NCI-H460 (cell line): ENCODE measurements at places on chromosomes 2 and 18.

DNA sequence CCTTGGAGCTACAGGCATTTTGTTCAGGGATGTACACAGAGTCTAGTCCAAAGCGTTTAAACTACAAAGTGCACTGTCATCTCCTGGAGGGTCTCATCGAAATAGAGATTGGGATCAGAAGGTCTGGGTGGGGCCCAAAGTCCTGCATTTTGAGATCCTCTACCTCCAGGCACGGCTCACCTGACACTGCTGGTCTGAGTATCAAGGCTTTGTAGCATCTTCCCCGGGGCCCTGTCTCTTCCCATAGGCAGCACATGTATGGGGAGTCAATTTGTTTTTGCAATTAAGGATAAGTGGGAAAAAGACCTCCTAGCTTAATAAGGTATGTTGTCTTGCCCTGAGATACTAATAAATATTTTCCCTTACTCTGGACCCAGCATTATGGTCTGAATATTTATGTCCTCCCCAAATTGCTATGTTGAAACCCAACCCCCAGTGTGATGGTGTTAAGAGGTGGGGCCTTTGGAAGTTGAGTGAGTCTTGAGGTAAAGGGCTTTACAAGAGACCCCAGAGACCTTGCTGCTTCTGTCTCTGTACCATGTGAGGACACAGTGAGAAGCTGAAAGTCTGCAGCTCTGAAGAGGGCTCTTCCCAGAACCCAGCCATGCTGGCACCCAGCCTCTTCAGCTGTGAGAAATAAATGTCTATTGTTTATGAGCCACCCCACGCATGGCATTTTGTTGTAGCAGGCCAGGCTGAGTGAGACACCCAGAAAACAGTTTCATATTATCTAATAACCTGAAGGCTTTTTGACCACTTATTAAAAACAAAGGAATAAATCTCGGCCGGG lies 258.7 kb upstream of the HS6ST1 start:
- DNase-seq = no peak

GRCh38 chr2:26184121-26184520 lies 11.2 kb downstream of the GAREM2 start:
- DNase-seq = no peak

- DNase-seq = no peak
These were observed 27.4 kb downstream of the RMP24 start for GRCh38 chr18:35999925-36000324.

DNA sequence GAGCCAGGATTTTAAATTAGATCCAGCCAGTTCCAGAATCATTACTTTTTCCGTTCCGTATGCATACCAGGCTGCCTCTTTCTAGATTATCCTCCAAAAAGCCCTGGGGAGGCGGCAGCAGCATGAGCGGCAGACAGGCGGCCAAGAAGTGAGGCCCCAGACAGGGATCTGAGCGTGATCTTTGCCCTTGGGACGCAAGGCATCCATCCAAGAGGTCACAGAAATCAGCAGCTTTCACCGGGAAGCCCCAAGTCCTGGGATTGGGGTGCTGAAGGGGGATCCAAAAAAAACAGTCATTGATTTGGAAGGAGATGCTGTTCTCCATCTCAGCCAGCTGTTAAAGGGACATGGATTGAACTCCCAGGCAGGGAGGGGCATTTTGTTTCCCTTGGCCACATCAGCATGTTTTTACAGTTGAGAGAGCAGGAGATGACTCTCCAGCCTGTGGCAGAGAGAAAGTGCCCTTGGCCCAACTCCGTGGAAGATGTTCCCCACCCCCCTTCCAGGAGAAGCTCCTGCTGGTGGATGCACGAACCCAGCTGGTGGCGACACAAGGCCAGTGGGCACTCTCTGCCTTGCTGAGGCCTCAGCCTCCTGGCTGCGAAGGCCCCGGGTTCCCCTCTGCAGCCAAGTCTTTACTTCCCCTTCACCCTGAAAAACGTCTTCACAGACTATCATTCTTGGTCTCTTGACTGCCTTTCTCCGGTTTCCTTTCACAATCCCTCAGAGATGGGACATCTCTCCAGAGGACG lies 265.6 kb downstream of the ANAPC1 start:
- DNase-seq = no peak

DNA sequence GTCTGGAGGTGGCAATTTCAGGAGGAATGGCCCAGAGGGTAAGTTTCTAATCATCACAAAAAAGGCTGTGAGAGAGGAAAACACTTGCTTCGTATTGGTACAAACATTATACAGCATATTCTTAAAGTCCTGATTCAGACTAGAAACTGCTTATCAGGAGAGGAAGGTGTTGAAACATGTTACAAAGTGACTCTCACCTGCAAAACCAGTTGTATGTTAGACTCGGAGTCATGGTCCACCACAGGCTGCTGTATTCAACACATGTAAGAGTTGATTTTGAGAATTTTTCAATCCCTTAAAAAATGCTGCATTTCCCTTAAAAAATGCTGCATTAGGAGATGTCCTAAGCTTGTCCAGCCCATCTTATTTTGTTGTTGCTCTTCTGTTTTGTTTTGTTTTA lies 61.5 kb downstream of the MBP start:
- DNase-seq = no peak

GRCh38 chr2:5392658-5393057 lies 299.5 kb upstream of the SOX11 start:
- no peak for DNase-seq

DNA sequence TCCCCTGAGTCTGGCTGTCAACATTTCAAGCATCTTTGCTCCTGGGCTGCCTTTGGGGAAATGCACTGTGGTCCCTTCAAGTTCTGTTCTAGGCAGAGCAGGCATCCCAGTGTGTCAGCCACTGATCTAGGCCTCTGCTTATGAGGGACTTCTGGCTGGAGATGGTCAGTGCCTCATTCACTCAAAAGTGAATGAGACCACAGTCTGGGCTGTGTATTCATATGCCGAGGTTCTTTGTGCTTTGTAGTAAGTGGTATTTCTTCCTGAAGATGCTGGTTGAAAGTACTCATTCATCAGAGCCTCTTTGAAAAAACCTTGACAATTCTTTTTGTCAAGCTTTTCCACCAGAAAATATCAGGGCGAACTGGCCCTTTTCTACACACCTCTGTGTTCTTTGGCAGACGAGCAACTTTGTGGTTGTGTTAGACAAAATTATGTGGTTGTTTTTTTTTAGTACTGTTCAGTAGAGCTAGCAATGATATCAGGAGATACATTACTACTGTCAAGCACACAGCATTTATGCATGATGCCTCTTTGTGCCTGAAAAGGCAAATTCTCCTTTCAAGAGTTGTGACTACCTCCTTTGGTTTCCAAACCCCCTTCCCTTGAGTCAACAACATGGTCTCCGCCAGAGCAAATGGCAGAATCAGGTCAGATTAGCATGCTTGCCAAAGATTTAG lies 510.9 kb upstream of the NRP2 start:
- no peak for DNase-seq

- no peak for DNase-seq
These were observed 36.2 kb upstream of the NT5C1B start for GRCh38 chr2:18625563-18625962.

- DNase-seq = no peak
These were observed 202.1 kb downstream of the CTIF start for GRCh38 chr18:48740851-48741485.

DNA sequence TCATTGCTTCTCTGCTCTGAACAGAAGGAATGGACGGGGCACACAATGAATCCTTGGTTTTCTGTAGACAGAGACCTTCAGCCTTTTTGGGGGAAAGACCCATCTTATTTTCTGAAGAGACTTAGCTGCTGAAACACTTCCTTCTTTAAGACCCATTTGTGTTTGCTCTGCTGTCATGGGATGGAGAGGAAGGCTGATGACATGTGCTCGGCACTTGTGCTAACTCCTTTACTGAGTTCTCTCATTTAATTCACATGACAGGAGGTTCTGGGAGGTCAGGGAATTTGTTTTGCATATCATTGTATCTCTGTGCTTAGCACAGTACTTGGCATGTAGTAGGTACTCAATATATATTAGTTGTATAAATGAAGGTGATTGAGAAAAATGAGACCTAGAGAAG lies 39.0 kb downstream of the OXER1 start:
- DNase-seq = no peak

DNA sequence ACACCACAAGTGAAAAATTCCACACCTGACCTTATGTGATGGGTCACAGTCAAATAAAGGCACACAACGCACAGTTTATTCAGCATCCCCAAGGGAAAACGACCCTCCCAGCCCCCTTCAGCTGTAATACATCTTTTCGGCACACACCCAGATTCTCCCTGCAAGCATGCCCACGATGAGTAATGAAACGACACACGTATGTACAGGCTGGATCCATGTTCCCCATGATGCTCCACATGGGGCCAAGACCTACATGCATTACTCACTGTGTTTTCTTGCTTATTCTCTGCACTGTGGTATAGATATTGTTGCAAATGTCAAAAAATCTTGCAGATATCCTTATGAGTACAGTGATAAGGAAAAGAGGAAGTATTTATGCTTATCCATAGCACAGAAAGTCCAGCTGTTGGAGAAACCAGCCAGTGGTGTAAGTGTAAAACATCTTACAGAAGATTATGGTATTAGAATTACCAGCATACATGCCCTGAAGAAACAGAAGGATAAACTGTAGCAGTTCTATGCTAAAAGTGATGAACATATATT lies 32.5 kb upstream of the SGPP2 start:
- DNase-seq = no peak

- DNase-seq = no peak
These were observed 5.4 kb upstream of the KCNJ13 start for GRCh38 chr2:232781765-232782164.

GRCh38 chr2:105836341-105836740 lies 91.6 kb downstream of the NCK2 start:
- DNase-seq = no peak

GRCh38 chr2:48356701-48357325 lies 173.1 kb upstream of the STON1 start:
- DNase-seq = no peak

DNA sequence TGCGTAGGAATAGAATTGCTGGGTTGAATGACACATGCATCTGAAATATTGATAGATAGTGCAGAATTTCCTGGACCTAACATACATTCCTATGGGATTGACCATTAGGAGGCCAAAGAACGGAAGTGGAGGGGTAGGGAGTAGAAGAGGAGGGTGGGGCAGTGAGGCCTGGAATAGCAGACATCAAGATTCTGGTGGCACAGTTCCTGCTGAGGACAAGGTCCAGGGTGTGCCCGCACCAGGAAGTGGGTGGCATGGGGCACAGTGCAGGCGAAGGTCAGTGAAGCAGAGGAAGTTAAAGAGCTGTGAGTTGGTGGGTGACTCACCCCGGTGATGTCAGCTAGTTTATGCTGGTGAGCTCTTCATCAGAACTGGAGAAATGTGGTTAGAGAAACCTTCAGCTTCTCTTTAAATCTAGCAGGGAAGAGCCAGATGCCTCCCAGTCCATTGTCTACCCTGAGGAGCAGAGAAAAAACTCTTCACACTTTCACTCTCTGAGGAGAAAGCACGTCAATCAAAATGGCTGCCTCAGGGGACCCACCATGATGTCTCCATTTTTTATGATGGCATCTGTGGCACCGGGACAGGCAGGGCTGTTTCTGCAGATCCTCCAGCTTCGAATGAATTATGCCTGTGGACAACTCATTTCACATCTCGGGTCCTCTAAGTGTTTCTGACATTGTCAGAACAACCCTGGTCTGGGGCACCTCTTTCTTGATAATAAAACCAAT lies 55.9 kb upstream of the CTLA4 start:
- peak; percentile 98 for DNase-seq

GRCh38 chr2:53949457-53949856 lies 21.3 kb downstream of the PSME4 start:
- no peak for DNase-seq

- no peak for DNase-seq
These were observed 2.4 kb downstream of the RTKN start for GRCh38 chr2:74439373-74439772.

- DNase-seq = no peak
These were observed 18.6 kb upstream of the AP1S3 start for GRCh38 chr2:223856021-223856420.

DNA sequence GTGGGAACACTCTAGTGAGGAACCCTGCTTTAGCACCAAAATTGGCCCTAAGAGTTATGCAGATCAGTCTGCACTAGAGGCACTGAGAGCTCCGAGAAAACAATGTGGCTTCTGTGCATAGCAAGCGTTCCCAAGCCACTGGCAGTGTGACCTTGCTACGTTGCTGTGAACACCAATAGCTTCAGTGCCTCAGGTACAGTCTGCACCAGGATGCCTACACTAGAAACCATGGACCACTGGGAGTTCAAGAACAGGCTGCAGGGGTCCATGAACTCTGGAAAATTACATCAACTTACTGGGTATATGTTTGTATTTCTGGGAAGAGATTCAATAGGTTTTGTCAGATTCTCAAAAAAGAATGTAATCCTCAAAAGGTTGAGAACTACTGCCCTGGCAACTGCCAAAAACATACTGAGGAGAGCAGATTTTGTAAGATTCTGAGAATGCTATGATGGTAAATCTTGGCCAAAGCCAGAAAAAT lies 18.3 kb upstream of the SP3 start:
- DNase-seq = no peak

GRCh38 chr2:109255654-109256053 lies 126.6 kb downstream of the SH3RF3 start:
- DNase-seq = no peak

- DNase-seq = no peak
These were observed 36.8 kb downstream of the TRIP12 start for GRCh38 chr2:229884775-229885699.

DNA sequence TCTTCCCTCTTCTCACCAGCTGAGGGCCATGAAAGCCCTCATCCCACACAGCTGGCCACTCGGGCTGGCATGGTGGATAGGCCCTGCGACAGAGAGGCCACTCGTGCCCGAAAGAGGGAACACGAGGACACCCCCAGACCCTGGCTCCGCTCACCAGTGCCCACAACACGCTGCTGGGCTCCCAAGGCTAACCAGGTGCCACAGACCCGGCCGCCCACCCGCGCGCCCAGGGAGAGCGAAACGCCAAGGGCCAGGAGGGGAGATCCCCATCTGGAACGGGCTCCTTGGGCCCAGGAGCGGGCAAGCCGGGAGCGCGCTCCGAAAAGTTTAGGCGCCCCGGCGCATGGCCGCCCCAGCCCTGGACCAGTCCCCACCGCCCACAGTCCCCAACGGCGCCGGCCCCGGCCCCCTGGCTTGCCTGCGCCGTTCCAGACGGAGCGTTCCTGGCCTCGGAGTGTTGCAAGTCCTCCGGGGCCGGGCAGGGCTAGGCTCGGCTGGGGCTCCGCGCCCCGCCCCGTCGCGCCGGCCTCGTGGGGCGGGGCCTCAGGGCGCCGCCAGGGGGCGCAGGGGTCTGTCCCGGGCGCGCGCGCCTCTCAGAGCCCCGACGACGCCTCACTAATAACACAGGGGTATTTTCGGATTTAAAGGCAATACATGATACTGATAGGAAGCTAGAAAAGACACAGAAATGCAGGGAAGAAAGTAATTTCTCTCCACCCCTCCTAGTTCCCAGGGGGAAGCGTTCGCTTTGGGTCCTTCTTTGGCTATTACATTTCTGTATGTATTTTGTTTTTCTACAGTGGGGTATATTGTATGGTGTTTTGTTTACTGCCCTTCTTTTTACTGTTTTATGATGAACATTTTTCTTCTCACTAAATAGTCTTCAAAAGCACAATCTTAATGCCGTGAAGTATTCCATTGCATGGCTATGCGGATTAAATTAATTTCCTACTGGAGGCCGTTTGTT lies at the start of gene TMBIM1:
Gene TMBIM1 (minus strand): TSS at position 456 of the 967 bp plus-strand sequence. CDS start 10,362 bp downstream, outside the sequence.
- peak; percentile 65 for DNase-seq
